ENCODE measurements at places on chromosomes 13 and 19. TPM values are rescaled to one million over a fixed set of nuclear protein-coding genes. Genes with fewer than 3 reads are reported as not detected.

Gene IZUMO4
- total RNA-seq = 0.89 TPM

Gene CYP4F3
- total RNA-seq = not detected

Gene PROZ
- not detected for total RNA-seq

Gene ZNF614
- 11.5 TPM for total RNA-seq

Gene RGL3
- not detected for total RNA-seq

Gene CPB2
- total RNA-seq = not detected

Gene SHISA7
- total RNA-seq = not detected

Gene APC2
- 0.46 TPM for total RNA-seq

Gene CCDC8
- 25.0 TPM for total RNA-seq

Gene ZFR2
- not detected for total RNA-seq

Gene ZNF442
- total RNA-seq = 3.9 TPM

Gene INSL3
- not detected for total RNA-seq

Gene ADGRE3
- total RNA-seq = not detected

Gene KLK13
- total RNA-seq = not detected

Gene CPAMD8
- 0.23 TPM for total RNA-seq

Gene ZNF541
- 0.89 TPM for total RNA-seq

Gene RAB3A
- 4.0 TPM for total RNA-seq

Gene GNG8
- total RNA-seq = not detected

Gene MAP4K1
- not detected for total RNA-seq

Gene MYO1F
- under 0.01 TPM for total RNA-seq

Gene CGB8
- total RNA-seq = not detected

Gene RNF113B
- total RNA-seq = not detected

Gene TMIGD2
- not detected for total RNA-seq

Gene SIGLEC5
- not detected for total RNA-seq
